ENCODE measurements at places on chromosomes 5 and 9.
A peak's percentile ranks its signal among the peaks of the same experiment; 100 is the strongest.

- DNase-seq = no peak
Measured at GRCh38 chr5:15515229-15515628, 15.2 kb downstream of the FBXL7 start.

DNA sequence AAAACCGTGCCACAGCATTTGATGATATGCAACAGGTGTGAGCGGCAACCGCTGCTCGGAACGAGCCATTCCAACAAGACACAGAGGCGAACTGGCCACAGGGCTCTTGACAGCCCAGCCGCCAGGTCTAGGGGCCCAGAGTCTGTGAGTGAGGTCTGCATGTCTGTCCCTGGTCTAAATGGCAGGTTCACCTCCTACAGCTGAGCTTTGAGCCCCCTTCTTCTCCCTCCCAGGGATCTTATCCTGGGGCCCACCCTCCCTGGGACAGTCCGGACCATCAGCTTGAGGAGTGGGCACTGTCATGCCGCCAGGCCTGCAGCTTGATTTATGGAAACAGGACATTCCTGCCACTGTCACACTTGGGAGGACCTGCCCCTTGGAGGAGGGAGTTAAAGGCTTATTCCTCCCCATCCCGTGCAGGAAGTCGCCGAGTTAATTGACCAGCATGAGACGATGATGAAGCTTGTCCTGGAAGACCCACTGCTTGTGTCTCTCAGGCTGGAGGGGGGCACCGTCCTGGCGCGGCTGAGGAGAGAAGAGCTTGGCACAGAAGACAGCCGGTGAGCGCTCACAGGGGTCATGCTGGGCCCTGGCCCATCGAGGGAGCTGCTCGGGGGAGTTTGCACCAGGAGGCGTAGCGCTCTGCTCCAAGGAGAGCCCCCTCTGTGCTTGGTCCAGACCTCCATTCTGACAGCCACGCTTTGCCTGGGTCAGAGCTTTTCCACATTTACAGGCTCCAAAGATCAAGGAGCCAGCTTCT is 35.5 kb upstream of the LRRC14B start:
- no peak for DNase-seq

DNA sequence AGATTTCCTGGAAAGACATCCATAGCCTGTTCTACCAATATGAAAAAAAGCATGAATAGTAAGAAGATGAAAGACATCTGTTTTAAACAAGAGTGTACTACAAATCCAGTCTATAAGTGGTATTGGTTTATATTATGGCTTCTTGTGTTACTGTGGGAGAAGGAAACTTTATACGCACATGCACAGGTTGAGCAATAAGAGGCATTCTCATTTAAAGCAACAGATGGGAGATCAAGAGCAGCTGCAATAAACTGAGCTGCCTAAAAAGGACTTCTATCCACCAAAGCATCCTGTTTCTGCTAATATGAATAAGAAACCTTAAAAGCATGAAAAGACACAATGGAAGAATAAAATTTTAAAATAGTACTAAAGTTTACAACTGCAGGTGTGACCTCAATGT is 8.6 kb upstream of the PCDHB1 start:
- DNase-seq = no peak

DNA sequence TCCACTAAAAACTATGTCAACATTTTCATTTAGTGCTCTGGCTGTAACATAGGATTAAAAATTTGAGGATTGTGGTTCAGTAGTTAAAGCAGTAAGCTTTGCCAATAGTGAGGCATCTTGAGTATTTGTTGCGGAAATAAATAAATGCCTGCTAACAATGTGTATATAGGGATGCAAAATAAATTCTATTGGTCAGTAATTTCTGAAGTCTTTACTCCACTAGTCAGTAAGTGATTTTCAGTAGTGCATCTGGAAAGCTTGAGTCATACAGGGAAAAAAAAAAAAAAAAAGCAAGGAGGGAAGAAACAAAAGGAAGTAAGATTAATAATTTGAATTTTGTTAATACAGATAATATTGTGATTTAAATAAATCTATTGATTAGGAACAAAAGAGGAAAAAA is 21.0 kb downstream of the NIPBL start:
- no peak for DNase-seq

GRCh38 chr5:81239613-81240012 is 6.5 kb downstream of the CKMT2 start:
- no peak for DNase-seq

GRCh38 chr5:117881426-117882230 is 1106.7 kb downstream of the DTWD2 start:
- DNase-seq = no peak

DNA sequence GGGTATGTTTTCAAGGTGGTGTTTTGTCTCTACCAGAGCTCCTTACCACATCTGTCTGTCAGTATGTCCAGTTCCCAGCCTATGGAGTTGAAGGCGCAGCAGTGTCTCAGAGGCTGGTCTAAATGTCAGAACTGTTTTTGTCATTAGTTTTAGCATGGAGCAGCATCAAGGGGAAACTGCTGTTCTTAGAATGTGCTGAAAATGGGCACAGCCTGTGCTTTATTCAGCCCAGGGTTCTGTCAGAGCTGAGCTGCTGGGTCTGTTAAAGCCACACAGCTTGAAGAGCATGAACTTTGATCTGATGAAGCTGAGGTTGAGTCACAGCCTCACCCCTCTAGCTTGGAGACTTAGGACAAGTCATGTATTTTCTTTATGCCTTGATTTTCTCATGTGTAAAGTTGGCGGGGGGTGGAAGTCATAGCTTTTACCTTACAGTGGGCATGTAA is 71.9 kb downstream of the RALGPS1 start:
- DNase-seq = no peak

DNA sequence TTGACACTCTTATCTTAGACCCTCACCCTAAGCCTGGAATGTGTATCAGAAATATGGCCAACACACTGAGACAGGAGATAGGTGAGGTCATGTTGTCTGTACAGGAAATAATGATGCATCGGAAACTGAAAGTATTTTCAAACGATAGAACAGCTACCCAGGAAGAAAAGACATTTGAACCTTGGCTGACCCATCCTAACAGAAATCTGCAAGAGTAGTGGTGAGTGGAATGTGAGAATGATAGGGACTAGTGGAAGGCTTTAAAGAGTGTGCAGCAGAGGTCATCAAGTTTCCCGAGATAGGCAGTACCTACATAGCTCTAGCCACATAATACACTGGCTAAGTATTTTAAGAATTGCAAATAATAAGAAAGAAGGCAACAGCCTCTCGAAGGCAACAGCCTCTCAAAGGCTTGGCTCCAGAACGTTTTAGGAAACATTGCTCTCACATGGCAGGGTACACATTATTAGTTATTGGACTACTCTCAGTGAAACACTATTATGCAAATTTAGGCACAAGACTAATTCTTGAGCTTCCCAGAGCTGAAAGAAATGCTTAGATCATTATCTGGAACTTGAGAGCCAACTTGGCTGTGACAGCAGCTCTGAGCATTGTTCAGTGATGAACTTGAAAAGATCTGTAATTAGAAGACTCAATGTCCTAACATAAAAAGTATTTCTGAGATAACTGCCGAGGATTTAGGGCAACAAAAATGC is 133.1 kb upstream of the FBXL7 start:
- no peak for DNase-seq

- peak; percentile 33 for DNase-seq
Measured at GRCh38 chr9:78015241-78015640, 16.4 kb downstream of the GNAQ start.

DNA sequence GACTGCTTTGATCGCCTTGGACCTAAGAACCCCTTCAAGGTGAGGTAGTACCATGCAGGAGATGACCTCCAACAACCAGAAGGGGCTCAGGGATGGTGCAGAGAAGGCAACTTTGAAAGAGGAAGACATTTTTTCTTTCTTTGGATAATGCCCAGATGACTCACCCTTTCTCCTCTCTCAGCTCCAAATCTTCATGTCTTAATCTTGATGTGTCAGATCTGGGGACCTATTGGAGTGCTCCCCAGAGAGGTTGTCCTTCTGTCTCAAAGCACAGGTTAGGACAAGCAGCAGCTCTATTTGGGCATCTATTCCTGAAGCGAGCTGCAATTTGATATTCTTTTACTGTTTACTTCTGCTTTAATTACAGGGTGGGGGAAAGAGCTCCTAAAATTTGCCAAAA is 229.9 kb upstream of the MAP3K1 start:
- peak; percentile 70 for DNase-seq

DNA sequence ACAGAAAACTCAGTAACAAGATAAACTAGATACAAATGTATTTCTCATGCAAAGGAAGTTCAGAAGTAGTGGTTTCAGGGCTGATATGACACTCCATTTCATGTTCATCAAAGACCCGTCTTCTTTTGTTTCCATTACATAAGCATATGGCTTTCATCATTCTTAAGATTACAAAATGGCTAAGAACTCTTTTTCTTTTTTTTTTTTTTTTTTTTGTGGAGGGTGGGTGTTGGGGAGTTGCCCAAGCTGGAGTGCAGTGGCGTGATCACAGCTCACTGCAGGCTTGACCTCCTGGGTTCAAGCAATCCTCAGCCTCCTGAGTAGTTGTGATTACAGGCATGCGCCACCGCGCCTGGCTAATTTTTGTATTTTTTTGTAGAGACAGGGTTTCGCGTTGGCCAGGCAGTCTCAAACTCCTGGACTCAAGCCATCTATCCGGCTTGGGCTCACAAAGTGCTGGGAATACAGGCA is 22.0 kb upstream of the PTBP3 start:
- DNase-seq = no peak

GRCh38 chr9:17509151-17509550 is 69.7 kb upstream of the SH3GL2 start:
- no peak for DNase-seq

GRCh38 chr9:24590432-24590831 is 44.7 kb upstream of the IZUMO3 start:
- DNase-seq = no peak

- DNase-seq = no peak
Measured at GRCh38 chr5:94024101-94024500, 282.7 kb upstream of the POU5F2 start.

DNA sequence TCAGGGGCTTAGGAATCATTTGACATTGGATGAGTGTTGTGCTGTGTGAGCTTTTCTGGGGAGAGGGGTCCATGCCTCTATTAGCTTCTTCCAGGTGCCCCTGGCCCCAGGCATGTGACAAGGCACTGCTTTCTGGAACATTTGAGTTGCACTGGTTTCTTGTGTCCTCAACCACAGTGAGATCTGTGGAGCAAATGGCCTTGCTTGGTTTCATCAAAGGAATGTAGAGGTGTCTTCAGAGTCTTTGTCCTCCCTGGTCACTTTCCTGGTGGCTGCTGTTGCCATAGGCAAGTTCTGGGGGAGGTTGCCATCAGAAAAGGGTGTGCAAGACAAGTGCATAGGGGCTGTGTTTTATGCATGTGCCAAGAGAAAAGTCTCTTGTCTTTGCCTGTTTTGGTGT is 157.5 kb downstream of the MACROH2A1 start:
- no peak for DNase-seq

GRCh38 chr9:121120386-121120785 is 45.6 kb downstream of the CNTRL start:
- DNase-seq = peak; percentile 14

GRCh38 chr9:127524373-127524772 is 73.1 kb downstream of the LRSAM1 start:
- DNase-seq = no peak

DNA sequence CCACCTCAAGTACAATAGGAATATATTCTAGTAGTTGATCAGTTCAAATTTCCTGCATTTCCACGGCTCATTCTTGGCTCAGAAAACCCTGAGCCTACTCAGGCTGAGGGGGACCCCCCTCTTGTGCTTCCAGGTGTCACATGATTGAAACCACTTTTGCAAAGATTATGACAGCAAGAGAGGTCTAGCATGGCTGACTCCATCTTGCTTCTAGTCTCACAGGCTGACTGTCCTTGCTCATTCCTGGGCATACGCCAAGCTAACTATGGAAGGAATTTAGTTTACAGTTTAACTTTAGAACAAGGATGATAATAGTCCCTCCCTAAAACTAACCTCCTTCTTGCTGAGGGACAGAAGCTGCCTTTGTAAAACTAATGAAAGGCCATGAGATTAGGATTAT is 154.1 kb downstream of the SNX18 start:
- no peak for DNase-seq

GRCh38 chr5:136420168-136420898 is 55.0 kb upstream of the TRPC7 start:
- no peak for DNase-seq

- DNase-seq = no peak
Measured at GRCh38 chr9:5611321-5612184, 17.4 kb upstream of the RIC1 start.

DNA sequence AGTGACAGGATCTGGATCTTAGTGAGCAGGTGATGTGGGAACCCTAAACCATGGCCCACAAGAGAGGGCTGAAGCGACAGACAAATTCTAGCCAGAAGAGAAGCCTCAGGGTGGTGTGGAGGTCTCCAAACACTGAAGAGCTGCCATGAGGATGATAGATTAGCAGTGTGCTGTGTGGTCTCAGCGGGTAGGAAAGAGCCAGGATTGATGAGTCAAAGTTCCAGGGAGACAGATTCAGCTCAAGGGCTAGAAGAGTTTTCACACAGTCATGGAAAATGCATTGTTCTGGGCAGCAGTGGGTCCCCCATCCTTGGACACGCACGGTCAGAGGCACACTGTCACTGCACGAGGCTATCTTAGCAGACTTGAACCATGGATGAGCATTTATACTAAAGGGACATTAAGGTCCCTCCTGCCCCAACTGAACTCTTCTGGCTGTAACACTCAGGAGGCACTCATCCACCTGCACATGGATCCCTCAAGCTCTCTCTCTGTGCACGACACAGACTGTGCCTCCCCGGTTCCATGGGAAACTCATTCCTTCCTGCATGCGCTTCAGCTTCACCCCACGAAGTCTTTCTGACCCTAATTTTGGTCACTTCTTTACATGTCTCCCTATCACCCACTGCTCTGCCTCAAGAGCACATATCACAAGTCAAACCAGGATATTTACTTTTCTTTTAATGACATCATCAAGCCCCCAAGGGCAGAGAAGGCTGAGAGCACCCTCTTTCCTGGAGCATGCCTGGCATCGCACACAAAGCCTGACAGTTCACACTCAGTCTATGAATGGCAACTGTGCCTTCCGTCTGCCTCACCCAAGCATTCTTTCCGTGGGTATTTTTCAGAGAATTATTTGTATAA is 84.8 kb downstream of the TLE1 start:
- DNase-seq = no peak

DNA sequence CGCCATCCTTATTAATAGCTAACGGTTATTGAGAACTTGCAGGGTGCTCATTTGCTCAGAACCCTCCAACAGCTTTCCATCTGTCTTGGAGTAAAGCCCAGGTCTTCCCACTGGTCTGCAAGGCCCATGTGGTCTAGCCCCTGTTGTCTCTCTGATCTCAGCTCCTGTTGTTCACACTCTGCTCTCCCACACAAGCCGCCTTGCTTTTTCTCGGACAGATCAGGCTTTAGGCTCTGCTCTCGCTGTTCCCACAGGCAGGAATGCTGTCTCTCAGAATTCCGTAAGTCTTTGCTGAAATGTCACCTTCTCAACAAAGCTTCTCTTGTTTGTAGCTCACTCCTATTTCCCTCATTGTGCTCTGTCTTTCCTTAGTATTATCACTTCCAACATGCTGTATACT is 34.3 kb downstream of the GPR107 start:
- no peak for DNase-seq

- no peak for DNase-seq
Measured at GRCh38 chr9:16640649-16641048, 229.8 kb downstream of the BNC2 start.

Data from NB4 (cell line).